ENCODE measurements at places on chromosomes 5 and 9.

GRCh38 chr9:83166372-83166771, 103.4 kb upstream of the RASEF start:
- no peak for DNase-seq

GRCh38 chr5:92769978-92770377, 811.0 kb downstream of the NR2F1-AS1 start:
- peak; percentile 5 for DNase-seq

DNA sequence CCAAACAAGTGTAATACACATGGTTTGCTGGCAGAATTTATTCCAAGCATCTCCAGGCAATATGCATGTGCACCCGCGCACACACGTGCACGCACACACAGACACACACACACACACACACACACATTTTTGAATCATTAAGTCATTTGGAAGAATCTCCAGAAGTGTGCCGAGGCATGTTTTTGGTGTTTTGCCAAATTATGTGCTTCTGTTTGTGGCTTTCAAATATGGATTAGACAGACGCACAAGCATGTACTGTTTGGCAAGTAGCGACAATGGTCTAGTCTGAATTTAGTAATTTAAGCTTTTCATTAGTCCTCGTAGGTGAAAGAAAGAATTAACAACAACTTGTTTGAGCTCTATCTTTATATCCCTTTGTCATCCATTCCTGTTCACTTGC, 36.7 kb downstream of the NFIB start:
- peak; percentile 24 for DNase-seq

DNA sequence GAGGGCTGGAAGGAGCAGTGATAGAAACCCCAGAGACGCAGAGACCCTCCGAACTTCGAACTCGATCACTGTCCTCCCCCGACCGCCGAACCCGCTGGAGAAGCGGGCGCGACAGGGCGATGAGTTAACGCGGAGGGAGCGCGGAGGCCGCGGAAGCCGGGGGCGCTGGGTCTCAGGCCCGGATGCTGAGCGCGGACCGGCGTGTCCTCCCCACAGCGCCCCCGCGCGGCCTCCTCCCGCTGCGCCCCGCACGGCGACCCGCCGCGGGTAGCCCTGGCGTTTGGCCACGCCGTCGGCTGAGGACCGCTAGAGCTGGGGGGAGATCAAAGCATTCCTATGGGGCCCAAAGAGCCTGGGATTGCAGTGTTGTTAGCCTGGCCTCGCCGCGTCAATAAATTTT, 7.7 kb upstream of the DMRT2 start:
- no peak for DNase-seq

DNA sequence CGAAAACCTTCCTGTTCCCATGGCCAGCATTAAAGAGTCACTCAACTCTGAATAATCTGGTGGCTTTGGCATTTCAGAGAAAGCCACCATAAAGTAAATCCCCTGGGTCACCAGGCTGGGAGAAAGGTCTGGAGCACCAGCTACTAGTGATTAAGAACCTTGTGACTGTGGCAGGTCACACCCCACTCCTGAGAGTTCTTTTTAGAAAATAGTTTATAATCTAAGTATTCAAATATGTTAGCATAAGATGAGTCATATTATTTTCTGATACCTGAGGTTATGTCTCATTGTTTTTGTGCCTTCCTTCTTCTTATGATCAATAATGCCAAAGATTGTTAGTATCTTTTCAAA, 351.7 kb downstream of the ARRDC3 start:
- no peak for DNase-seq

DNA sequence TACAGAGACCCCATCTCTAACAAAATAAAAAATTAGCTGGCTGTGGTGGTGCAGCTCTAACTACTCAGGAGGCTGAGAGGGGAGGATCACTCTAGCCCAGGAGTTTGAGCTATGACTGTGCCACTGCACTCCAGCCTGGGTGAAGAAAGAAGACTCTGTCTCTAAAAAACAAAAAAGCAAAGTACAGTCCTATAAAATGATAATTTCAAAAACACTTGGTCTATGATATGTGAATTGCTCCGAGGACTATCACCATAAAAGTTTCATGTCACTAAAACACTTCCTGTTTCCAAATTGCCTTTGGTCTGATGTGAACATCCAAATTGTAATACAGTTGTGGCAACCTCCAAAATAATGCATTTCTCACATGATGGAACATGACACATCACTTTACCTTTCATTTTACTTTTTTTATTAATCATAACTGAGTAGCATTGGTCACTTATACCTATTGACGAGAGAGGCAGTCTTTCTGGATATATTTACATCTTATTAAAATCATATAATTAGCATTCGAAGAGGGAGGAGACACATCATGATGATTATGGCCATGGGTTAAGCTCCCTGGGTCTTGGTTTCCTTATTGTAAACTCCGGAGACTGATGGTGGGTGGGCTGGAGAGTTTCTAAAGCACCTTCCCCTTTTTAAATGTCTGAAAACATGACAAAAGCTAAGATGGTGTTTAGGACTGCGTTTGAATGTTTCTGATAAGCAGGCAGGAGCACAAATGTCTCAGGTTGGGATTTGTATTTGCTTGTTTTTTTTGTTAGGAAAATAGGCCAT, 25.8 kb upstream of the CD180 start:
- DNase-seq = no peak

DNA sequence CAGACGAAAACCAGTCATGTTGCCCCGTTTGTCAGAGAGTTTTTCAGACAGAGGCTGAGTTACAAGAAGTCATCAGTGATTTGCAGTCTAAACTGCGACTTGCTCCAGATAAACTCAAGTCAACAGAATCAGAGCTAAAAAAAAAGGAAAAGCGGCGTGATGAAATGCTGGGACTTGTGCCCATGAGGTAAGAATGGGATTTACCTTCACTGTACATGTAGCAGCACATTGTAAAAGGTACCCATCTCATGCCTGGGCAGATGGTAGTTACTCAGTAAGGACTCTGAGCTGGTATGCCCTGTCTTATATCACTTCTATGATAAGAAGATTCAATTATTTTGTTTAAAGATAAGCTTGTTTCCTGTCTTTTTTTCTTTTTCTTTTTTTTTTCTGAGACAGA, 38.8 kb downstream of the RAD50 start:
- DNase-seq = no peak

GRCh38 chr9:119611565-119611964, 242.3 kb upstream of the BRINP1 start:
- DNase-seq = no peak

GRCh38 chr5:3311433-3311832, 284.2 kb upstream of the IRX1 start:
- no peak for DNase-seq

DNA sequence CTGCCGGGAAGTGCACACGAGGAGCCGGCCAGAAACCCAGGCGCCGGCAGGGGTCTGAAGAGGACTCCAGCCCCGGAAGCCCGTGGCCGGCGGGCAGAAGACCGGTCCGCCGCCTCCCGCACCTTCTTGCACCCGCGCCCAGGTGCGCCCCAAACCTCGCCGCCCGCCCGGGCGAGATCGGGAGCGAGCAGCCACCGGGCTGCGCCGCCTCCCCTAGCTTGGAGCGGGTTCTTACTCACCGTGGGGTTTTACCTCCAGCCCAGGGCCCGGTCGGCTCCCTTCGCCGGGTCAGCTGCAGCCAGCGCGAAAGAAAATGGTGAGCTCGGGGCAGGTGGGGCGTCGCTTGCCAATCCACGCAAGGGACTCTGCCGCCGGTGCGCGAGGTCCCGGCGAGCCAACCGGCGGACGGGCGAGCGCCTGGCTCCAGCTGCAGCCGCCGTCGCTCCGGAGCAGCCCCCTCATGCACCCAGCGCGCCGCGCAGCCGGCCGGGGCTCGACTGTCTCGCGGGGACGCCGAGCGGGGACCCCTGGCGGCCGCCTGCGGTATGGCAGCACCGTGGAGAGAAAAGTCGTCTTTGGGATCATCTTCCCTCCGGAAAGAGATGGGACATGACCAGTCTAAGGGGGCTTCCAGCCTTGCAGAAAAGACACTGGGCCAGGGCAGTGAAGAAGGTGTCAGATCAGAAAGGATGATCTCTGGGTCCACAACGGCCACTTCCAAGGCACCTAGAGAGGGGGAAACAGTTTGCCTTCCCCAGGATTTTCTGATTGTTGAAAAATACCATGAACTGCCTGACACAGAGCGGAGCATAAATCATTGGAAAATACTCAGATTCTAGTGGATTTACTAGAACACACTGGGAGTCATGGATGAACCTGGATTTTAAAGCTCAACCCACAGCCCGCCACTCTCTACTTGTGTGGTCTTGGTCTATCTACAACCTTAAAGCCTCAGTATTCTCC, at the start of gene MOB3B:
Gene MOB3B (minus strand): TSS at position 499 of the 963 bp plus-strand sequence. CDS start 74,264 bp downstream, outside the sequence.
- peak; percentile 91 for DNase-seq

DNA sequence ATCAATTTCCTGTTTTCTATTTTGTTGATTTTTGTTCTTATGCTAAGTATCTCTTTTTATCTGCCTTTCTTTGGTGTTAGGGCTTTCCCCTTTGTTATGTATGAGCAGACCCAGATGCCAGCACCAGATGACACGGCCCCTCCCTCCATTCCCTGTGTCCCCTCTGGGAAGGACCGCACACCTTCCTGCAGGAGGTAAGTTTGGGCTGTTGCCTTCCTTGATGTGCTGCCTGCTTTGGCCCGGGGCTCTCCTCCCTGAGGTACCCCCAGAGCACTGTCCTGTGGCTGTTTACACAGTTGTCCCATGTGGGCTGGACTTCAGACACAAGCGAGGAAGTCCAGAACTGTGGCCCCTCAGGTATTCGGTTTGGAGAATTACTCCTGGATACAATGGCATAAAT, 343.8 kb upstream of the IRX1 start:
- DNase-seq = no peak

DNA sequence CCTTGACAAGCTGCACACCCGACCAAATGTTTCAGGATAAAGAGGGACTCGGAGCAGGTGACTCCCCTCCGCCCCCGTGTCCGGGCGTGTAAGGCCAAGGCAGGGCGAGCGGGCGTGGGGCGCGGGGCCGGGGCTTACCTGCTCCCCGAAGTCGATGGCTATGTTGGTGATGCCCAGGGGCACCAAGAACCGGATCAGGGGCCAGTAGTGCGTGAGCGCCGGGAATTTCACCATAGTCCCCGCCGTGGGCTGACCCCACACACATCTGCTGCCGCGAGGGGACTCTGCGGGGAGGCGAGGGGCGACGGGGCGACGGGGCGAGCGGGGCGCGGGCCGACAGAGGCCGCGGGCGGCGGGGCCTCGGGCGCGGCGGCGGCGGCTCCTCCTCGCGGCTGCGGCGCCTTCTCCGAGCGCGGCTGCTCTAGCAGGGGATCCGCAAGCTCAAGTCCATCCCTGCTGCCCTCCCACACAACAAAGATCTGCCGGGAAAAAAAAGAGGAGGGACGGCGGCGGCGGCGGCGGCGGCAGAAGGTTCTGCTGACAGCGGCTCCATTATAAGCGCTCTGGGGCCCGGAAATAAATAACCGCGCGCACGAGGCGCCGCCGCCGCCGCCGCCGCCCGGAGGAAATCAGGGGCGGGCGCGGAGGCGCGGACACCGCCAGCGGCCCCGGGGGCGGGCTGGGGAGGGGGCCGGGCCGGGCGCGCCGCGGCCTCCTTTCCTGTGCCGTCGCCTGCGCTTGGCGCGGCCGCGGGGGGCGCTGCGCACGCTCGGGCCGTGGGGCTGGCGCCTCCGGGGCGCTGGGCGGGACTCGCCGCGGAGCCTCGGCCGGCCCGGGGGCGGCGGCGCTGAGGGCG, at the start of gene ANKH:
Gene ANKH (minus strand): TSS at position 565 of the 856 bp plus-strand sequence. CDS start 331 bp downstream, at position 234.
- peak; percentile 97 for DNase-seq
